ENCODE measurements at places on chromosomes 12 and 14.
A peak's percentile ranks its signal among the peaks of the same experiment; 100 is the strongest.

GRCh38 chr14:105152794-105153241 lies 15.8 kb downstream of the JAG2 start:
- DNase-seq: no peak

DNA sequence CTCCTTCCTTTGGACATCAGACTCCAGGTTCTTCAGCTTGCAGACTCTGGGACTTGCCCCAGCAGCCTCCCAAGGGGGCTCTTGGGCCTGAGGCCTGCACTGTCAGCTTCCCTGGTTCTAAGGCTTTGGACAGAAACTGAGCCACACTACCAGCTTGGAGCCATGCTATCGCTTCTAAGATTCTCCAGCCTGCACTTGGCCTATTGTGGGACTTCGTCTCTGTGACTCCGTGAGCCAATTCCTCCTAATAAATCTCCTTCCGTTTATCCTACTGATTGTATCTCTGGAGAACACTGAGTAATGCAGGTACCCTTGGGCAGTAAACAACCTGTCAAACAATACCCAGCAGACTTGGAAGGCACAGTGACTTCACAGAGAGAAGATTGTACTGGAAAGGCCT lies 24.9 kb upstream of the RHOJ start:
- DNase-seq: no peak

DNA sequence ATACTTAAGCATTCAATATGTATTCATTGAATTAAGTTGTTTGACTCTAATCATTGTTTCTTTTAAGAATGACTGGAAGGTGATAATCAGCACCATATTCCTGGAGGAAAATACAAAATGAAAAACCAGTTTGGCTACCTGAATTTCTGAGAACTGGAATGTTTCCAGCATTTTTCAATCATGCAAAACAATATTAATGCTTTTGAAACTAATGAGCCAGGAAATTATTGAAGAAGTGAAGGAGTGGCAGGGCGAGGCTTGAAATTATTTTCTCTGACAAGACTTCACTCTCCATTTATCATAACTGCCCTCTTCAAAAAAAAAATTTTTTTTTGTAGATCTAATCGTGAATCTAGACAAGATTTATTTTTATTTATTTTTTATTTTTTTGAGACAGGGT lies 19.0 kb downstream of the TMEM19 start:
- no peak for DNase-seq

- DNase-seq: no peak
These were observed 147.5 kb downstream of the KCNH5 start for GRCh38 chr14:62897771-62898170.

DNA sequence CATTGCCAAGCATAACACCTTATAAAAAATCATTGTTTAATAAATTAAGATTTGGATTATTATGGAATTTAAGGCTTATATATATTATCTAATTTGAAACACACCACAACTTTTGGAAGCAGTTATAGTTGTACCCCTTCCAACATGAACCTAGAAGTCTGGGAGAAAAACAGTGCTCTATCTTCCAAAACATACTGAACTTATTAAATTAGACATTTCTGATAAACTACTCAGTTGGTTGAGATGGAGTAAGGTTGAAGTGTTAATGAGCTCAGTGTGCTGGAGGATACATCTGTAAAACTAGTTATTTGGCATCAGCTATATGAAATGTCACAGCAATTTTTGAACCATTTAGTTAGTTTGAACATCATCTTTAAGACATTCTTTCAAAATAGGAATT lies 227.4 kb downstream of the ALX1 start:
- peak; percentile 1 for DNase-seq

All from tongue (tissue), 3 donors.